NCI-H2171 (cell line): ENCODE measurements at places on chromosomes 7 and 10.

DNA sequence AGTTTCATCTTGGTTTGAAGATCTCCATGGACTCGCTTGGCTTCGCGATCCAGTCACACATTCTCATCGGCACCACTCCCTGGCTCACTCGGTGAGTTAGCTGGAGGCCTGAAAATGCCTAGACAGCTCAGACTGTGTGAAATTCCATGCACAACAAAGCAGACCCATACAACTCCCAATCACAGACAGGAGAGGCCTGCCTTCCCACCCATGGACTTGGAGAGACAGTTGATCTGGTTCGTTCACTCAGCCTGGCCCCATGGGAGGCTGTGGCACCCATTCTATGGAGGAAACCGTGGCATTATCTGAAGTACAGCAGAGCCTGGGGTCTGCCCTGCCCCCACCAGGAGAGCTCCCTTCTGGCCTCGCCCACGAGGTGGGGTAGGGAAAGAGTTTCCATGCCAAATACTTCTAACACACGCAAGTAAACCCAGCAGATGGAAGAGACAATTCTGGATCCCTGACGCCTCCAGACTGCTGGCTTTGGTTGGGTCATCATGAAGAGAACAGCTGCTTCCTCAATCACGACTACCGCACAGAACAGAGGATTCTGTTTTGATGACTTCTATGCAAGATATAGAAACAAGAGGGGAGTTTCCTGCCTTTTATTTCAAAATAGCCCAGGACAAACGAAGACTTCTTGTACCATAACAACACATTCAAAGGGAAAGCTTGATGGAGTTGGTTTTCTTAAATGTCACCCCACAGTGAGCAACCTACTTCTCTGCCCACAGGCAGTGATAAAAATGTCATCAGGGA is 15.9 kb downstream of the FAM53B start:
- DNase-seq, result no peak

DNA sequence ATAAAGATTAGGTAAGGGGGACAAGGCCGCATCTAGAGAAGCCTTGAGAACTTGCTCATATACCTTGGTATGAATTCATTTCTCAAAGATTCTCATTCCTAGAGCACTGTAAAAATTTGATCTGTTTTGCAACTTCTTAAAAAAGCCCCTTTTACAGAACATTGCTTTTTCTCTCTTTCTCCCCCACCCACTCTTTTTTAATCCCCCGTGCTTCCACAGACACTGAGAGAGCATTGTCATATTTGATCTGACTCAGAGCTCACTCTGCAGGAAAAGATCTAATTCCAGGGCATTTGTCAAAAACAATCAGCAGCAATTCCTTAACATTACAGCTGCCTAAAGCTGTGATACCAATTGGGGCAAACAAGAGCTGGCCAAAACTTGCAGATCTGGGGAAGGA is 92.0 kb downstream of the ARHGAP22 start:
- no peak for DNase-seq

DNA sequence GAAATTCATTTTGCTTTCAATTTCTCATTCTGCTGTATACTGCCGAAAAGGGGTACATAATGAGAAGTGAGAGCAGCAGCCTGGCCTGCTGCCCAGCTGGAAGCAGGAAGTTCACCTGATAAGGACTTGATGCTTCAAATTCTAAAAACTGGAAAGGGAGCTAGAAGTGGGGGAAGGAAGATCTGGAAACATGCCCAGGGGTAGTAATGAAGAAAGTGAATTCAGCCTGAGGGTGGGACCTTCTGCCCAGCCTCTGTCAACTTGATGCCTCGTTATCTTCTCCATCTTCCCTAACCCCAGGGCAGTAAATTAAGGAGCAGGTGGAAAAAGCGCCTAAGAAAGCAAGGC is 69.4 kb downstream of the ARMH3 start:
- DNase-seq, result no peak

GRCh38 chr10:133140417-133141143 is 19.4 kb upstream of the KNDC1 start:
- no peak for DNase-seq

DNA sequence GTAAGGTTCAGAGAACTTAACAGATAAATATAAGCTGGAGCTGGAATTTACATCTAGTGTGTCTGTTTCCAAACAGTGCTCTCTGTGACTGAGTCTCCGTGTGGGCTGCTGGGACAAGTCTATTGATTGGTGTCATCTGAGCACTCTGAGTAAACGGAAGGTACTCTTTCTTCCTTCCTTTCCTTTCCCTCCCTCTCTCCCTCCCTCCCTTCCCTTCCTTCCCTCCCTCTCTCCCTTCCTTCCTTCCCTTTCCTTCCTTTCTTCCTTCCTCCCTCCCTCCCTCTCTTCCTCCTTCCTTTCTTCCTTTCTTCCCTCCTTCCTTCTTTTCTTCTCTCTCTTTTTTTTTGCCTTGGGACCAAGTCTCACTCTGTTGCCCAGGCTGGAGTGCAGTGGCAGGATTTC is 61.8 kb downstream of the ANKRD61 start:
- DNase-seq, result no peak

DNA sequence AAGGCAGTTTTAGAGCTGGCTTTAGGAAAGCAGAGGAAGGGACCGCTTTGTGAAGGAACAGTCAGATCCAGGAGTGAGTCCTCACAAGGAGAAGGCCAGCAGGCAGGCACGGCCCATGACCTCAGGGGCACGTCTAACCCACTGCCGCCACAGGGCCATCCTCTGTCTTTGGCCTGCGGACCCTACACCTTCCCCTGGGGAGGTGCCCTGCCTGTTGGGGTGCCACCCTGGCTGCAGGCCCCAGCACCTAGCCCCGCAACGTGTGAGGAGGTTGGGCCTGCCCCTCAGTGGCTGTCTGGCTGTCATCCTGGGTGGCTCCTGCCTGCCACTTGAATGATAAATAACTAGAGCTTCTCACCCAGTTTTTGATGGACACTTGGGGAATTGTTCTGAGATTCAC is 31.0 kb upstream of the TRIM8 start:
- DNase-seq, result no peak

DNA sequence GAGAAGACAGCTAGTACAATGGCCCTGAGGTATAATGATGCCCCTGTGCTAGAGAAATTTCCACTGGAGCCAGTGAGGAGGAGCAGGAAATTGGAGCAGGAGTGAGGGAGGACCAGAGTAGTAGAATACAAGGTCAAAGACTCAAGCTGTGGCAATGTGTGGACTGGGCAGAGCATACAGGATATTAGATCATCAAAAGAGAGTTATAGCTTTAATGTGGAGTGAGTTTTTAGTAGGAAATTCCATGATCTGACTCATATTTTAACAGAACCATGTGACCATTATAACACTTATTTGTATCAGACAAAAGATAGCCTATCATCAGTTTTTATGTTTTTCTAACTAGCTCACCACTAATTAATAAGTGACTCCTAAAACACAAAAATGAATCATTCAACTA is 154.1 kb downstream of the DGKB start:
- no peak for DNase-seq

DNA sequence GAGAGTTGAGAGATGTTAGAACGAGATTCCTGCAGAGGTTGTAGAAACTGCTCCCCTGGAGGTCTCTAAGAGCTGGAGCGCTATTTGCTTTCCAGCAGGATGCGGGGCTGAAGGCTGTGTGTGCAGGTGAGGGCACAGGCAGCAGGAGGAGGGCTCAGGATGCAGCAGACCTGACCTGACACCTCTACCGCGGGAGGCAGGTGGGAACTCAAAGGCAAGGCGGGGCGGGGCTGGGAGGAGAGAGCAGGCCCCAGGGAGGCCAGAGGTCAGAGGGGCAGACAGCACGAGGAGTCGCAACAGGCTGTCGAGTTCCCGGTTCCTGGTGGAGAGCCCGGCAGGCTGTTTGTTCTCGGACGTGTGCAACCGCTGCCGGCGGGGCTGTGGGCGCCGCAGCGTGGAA is 7.9 kb upstream of the CRTAC1 start:
- no peak for DNase-seq

DNA sequence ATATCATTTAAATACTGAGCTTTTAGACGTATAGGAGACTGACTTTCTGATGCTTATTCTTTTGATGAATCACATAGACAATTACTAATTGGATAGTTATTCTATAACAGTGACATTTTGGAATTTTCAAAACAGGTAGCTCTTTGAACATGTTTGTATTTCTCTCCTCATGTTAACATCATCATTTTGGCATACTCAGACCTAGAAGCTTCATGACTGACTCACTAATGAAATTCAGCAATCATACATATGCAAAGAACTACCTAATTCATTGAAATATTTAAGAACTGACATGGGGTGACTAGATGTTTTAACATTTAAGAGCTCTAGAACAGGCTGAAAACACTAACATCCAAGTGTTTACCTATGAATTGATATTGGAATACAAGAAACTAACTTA is 192.3 kb downstream of the VTI1A start:
- DNase-seq, result no peak

DNA sequence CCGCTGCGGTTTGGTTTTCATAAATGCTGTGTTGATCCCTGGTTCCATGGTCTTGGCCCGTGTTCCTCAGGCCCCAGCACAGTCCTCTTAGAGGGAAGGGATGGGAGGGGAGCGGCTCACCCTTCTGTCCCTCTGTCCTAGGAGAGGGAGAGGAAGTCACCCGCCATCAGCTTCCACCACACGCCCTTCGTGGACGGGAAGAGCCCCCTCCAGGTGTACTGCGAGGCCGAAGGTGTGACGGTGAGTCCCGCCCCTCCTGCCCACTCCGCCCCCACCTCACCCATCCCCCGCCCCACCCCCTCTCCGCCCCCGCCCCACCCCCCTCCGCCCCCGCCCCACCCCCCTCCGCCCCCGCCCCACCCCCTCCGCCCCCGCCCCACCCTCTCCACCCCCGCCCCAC is 37.5 kb upstream of the DPYSL4 start:
- DNase-seq, result no peak

DNA sequence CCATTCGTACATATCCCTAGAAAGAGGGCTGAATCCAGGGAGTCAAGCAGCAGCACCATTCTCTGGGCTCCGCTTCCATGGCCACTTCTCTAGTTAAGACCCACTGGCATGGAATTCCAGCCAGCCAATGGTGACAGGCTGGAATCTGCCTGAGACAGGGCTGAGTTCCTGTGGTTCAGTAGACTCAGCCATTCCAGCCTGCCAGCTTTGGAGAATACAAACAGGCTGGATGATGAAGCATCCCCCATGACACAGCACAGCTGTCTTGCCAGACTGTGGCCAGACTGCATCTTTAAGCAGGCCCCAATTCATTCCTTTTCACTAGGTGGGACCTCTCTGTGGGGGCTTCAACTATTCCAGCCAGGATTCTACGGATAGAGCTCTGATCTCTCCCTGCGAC is 329.6 kb downstream of the XPNPEP1 start:
- no peak for DNase-seq

GRCh38 chr10:4024027-4024426 is 239.0 kb upstream of the KLF6 start:
- DNase-seq, result no peak

- no peak for DNase-seq
Observed at GRCh38 chr7:30411173-30411572, 67.4 kb downstream of the NOD1 start.

DNA sequence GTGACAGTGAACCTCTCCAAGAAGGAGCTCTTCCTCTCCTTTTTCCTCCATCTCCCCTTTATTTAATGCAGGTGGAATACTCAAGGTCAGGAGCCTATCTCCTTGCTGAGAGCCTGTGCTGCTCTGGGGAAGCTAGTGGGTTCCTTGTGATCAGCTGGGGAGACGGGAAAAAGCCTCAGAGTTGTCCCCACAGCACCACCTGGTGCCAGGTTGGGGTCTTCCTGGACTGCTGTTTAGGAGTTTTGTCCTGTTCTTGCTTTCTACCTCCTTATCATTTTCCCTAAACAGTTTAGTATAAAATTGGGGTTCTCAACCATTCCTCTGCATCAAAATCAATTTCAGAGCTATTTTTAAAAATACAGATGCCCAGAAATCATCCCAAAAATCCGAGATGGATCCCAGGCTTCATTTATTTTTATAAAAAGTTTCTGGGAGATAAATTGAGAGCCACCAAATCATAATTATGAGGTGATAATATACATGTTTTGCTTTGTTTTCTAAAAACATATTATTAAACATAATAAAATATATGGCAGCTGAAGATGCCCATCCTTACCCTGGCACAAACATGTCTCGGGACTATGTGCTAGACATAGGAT is 44.3 kb downstream of the MACC1 start:
- peak; percentile 28 for DNase-seq

DNA sequence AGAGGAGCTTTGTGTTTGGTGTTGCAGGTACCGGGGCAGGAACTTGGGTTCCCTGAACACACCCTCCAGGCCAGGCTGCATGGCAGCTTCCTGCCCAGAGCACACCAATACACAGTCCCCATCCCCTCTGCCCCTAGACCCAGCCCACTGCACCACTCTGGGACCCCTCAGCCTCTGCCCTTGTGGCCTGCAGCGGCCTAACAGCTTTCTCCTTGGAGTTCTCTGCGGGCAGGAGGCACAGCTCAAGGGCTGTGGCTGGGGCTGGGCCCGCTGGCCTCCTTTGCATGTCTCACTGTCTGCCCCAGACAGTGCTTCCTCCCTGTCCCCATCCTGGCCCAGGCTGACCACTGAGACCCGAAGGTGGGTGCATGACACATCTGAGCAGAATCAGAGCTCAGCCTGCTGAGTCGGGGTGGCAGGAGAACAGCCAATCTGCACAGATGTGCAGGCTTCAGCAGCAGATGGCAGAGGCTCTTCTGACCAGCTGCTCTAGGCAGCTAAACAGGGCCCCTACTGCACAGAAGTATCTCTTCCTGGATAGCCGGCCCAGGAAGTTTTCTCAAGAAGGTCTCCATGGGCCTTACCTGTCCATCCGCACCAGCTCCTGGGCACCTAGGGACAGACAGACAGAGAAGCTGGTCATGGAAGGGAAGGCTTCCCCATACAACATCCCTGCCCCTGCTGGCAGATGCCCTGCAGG is 20.8 kb downstream of the VSIR start:
- peak; percentile 36 for DNase-seq

DNA sequence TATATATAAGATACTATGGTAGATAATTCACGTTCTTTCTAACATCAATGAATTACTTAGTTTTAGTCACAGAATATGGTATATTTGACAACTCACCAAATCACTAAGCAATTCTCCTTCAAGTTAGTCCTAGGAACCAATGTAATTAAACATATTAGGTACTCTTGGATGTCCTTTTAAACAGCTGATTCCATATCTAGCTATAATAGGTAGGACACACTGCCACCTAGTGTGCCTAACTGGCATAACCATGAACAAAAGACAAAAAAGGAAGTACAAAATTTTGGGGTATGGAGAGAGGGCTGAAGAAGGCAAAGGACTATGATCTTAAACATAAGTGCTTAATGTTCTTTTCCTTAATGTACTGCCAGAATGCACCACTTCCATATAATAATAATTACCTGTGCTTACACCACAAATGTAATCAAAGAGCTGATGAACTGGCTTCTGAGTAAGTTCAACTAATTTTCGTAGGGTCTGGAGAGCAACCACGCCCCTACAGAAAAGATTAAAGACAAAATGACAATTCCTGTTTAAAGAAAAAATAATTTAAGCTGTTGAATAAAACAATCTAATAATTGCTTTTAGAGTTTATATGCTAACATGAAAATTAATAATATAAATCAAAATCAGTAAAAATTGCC is 28.7 kb downstream of the PNPLA8 start:
- peak; percentile 55 for DNase-seq

- DNase-seq, result no peak
Observed at GRCh38 chr7:17158261-17158660, 140.2 kb upstream of the AHR start.

- no peak for DNase-seq
Observed at GRCh38 chr10:112807013-112807412, 143.0 kb upstream of the TCF7L2 start.
